ENCODE measurements at places on chromosomes 2 and 18.

- DNase-seq = no peak
Observed at GRCh38 chr2:221850076-221850475, 278.0 kb upstream of the EPHA4 start.

GRCh38 chr2:219213026-219213415 lies 5.7 kb downstream of the ABCB6 start:
- no peak for DNase-seq

GRCh38 chr2:166436189-166436588 lies 57.9 kb downstream of the SCN7A start:
- no peak for DNase-seq

DNA sequence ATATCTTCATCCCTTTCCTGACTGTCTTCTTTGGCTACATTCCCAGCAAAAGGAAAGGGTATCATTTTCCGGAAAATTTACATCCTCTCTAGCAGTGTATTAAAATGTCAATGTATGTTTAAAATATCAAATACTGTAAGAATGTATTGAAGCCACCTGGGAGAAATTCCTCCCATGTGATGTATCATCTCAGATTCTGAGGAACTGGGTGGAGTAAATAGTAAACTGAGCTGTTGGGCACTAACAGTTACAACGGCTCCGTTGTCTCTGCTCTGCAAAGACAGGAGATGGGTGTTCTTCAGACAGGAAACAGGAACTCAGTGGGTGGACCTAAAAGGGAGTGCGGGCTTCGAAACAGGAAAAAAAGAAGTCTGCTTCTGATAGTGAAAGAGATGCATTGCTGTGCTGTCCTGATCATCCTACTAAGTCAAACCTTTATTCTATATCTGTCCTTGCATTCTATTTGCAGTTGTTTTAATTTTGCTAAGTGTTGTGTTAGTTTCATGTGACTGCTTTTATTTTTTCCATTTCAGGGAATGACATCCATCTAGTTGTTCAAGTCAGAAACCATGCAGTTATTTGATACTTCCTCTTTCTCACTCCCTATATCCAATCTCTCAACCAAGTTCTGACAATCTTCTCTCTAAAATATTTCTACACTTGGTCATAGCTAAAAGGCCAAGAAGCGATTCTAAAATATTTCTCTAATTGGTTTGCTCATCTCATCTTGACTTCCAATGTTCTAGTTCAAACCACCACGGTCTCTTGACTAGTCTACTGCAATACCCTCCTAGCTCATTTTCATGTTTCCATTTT lies 19.4 kb downstream of the DOK1 start:
- peak; percentile 33 for DNase-seq

All from OCI-LY7 (cell line).